ENCODE measurements at places on chromosomes 5 and 9.

- DNase-seq: no peak
Observed at GRCh38 chr5:126354858-126355731, 68.1 kb upstream of the GRAMD2B start.

DNA sequence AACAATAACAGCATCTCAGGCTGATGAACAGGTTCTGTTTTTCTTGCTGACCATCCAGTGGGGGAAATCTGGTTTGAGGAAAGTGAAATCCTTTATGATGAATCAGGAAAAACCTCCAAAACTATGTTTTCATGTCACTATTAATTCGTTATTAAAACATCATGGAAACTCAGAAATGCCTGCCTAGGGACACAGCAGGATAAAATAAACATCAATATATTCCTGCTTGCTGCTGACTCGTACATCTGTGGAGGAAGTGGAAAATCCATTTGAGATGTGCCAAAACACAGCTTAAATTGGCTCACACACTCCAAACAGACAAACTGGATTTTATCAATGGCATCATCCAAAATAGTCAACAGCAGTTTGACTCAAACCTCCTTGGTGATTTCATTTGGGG is 53.0 kb downstream of the TEK start:
- DNase-seq: no peak

DNA sequence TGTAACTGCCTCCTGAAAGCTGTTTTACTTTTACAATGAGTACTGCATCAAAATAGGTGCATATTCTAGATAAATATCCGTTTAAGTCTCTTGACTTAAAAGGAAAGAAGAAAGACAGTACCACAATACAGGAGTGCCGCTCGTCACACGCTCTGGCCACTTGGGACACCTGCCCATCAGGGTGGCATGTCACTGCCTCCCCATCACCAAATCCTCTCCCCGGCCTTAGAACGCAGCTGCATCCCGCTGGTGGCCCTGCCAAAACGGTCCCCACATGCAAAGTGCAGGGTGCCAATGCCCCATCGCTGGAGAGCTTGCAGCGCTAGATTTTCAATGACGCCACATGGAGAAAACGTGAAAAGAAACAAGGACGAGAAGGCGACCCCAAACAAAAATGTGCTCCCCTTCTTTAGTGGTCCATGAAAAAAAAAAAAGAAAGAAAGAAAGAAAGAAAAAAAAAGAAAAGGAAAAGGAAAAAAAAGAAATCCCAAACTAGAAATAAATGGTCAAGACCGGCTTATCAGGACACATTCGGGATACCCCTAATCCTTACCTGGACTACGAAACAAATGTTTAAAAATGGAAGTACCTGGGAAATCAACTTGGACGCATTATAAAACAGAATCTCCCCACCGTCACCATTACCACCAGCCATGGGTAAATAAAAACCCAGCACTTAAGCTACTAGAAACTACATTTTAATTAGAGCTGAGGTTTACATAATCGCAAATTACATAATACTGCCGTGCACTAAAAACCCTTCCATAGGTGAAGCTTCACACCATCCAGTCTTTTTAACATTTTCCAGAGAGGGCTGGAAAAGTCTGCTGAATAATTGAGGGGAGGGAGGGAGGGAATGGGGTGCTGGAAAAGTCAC is 1.0 kb downstream of the ANKH start:
- DNase-seq: peak; percentile 57

DNA sequence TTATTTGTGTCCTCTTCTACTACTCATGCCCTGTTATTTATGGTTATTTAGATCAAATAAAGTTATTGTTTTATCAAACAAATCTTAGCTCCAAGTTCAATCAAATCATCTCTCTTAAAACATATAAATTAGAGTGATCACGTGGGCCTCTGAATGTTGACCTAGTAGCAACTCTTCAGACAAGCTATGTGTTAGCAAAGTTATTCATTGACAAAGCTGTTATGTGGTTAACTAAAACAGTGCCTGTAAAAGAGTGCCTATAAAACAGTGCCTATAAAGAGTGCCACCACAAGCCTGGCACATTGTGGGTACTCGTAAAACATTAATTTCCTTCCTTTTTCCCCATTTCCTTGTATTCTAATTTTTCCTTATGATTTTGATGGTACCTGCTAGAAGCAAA is 421.9 kb downstream of the HCN1 start:
- no peak for DNase-seq

DNA sequence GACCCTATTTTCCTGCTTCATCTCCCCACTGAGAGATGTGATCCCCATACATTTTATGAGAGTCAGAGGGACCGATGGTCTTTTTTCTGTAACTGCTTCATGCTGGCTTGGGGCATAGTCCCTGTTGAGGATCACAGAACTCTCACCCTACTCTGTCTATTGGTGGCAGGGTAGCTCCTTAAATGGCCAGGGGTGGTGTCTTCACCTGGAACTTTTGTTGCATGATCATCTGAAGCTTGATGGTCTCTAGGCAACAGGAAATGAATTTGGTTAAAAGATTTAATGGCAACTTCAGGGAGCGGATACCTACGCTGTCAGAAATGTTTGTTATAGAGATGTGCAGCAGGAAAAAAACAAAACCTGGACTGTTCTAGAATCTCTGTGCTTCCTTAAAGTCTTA is 87.0 kb upstream of the GLIS3 start:
- DNase-seq: no peak

- DNase-seq: no peak
Observed at GRCh38 chr5:57598097-57598496, 115.5 kb upstream of the ACTBL2 start.
